ENCODE measurements at places on chromosomes 2 and 18. TPM values are rescaled to one million over a fixed set of nuclear protein-coding genes. Genes with fewer than 3 reads are reported as not detected.

Gene RBBP8
- polyA plus RNA-seq = 7.3 TPM

Gene STARD7
- polyA plus RNA-seq = 73.8 TPM

Gene ZEB2
- 84.8 TPM for polyA plus RNA-seq

Gene TMEM247
- not detected for polyA plus RNA-seq

Gene NR4A2
- 8.0 TPM for polyA plus RNA-seq

- H3K4me1 ChIP-seq = no peaks in the 10 kb centered on the region
- no peak overlapping the region for H3K4me3 ChIP-seq
- no peaks in the 10 kb centered on the region for H3K27me3 ChIP-seq
- H3K36me3 ChIP-seq = no peaks in the 10 kb centered on the region
These were observed 898.4 kb upstream of the CELF4 start for GRCh38 chr18:38464024-38464423.

- no peak for DNase-seq
- H3K4me1 ChIP-seq = no peaks in the 10 kb centered on the region
- H3K27ac ChIP-seq = no peak overlapping the region
- H3K27me3 ChIP-seq = no peaks in the 10 kb centered on the region
These were observed 45.6 kb upstream of the ARHGAP15 start for GRCh38 chr2:143083636-143084035.

GRCh38 chr2:216006164-216006663 is 7.1 kb downstream of the MREG start:
- H3K4me3 ChIP-seq = no peak overlapping the region
- H3K27me3 ChIP-seq = no peaks in the 10 kb centered on the region
- no peak overlapping the region for H3K27ac ChIP-seq

DNA sequence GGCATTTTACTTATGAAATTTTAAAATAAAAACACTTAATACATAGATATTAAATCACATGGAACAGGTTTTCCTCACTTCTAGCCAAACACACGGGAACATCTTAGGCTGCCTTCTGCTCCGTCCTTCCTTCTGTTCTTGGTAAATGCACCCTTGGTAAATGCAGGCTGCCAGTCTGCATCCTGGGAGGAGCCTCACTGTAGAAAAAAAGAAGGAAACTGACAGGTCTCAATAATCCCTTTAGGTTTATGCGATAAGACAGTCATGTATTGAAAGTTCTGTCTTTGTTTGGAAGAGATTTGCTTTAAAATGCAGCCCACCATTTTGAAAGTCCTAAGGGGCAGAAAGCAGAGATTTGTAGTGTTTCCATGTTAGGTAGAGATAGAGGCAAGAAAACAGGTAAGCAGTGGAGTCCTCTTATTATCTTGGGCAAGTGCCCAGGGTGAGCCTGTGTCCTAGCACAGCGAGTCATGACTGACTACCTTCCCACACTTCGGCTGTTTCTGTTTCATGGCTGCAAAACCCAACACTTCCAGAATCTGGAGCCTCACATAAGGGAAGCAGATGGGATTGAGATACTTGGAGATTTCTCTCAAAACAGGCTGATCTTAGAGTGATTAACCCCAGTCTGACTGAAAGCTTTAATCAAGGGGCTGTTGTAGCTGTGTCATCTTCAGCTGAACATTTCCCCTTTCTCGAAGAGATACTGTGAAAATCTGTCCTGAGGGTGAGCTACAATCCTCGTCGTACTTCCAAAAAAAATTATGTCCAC is 131.4 kb upstream of the MAP3K20 start:
- H3K36me3 ChIP-seq = no peaks in the 10 kb centered on the region
- DNase-seq = no peak
- no peaks in the 10 kb centered on the region for H3K27me3 ChIP-seq
- H3K4me1 ChIP-seq = no peaks in the 10 kb centered on the region

GRCh38 chr2:69226903-69227302 is 160.1 kb downstream of the GFPT1 start:
- no peaks in the 10 kb centered on the region for H3K36me3 ChIP-seq
- no peak overlapping the region for H3K4me3 ChIP-seq
- DNase-seq = no peak
- H3K27me3 ChIP-seq = no peaks in the 10 kb centered on the region

- no peaks in the 10 kb centered on the region for H3K36me3 ChIP-seq
- no peaks in the 10 kb centered on the region for H3K4me1 ChIP-seq
- H3K27me3 ChIP-seq = no peaks in the 10 kb centered on the region
- no peak for DNase-seq
- H3K27ac ChIP-seq = no peak overlapping the region
These were observed 157.4 kb downstream of the MYT1L start for GRCh38 chr2:2173633-2174032.

All from ovary (tissue), 10 donors.